ENCODE measurements at places on chromosomes 7 and 10.

- no peak for DNase-seq
These were observed 115.1 kb downstream of the PKD1L1 start for GRCh38 chr7:47833211-47833610.

DNA sequence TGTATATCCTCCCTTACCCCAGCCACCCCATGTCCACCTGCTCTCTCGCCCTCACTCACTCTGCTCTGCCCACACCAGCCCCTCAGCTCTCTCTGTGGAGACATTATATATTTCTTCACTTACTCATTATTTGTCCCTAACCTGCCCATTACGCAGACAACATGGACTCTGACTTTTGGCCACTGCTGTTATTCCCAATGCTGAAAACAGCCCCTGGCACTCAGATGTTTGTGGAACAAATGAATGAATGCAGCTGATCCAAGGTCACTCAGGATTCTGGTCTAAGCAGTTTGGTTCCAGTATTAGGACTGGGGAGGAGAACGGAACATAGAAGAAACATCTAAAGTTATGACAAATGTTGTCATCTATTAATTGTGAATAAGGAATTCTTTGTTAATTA lies 26.7 kb downstream of the GNA12 start:
- DNase-seq, result no peak

- no peak for DNase-seq
These were observed 15.9 kb downstream of the UBN2 start for GRCh38 chr7:139246905-139247304.

DNA sequence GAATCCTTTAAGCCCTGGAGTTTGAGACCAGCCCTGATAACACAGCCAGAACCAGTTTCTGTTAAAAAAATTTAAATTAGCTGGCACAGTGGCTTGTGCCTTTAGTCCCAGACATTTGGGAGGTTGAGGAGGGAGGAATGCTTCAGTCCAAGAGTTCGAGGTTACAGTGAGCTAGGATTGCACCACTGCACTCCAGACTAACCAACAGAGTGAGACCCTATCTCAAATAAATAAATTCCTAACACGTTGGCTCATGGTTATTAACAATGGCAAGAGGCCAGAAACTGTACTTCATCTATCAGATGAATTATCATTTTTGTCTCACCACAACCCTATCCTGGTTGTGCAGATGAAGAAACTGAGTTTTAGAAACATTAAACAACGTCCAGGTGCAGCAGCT lies 2.1 kb upstream of the PPIA start:
- no peak for DNase-seq

DNA sequence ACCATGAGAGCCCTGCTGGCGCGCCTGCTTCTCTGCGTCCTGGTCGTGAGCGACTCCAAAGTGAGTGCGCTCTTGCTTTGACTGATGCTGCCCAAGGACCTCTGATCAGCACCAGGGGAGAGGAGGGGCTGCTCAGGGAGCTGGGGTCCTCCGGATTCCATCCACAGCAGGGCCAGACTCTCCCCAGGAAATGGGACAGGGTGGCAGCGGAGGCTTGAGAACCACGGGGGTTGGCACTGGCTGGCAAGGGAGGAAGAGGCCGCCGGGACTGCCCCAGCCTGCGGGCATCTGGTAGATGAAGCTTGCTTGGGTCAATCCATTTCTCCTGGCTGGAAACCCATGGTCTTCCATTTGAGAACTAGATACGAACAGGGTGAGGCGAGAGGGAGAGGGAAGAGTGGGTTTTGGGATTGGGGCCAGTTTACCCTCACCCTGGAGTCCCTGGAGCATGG lies 647 bp downstream of the PLAU start:
- no peak for DNase-seq

DNA sequence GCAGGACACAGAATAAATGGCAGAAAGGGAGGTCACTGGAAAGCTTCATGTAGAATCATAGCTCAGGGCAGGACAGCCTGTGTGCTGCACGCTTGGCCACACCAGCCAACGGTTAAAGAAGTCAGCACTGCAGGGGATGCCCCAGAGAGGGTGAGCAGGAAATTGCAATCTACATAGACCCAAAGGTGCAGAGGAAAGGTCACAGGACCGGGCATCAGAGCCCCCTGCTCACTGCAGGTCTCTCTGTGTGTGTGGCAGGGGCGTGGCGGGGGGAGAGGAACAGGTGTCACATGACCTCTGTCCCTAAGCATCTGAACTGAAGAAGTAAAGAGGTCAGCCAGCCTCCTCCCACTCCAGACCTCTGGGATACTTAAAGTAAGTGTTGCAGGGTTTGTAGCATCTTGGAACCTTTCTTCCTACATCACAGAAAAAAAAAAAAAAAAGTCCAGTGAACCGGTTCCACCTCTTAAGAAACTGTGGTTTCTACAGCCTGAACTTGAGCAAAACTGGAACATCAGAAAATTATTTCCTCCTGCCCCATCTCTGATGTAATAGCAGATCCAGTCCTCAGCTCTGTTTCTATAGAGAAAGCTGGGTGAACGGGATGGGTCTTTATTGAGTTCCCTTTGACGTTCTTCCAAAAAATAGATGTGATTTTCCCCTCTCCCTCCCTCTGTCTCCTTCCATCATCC lies 64.3 kb downstream of the RGS10 start:
- no peak for DNase-seq

GRCh38 chr10:102416283-102416682 lies 2.3 kb downstream of the PSD start:
- no peak for DNase-seq

DNA sequence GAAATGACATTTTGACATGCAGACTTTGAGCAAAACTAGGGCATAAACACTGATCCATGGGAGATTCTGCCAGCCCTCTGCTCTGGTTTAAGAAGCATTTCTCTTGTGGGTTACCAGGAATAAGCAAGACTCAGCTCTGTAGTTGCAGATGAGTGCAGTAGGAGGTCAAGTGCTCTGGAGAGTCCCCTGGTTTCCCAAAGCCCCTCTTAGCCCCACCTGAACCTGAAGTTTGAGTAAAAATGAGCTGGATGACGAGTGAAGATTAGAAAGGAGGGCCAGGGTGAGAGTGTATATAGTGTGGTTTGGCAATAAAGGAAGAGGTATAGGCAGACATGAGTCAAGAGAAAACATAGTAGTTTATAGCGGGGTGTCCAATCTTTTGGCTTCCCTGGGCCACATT lies 220.3 kb downstream of the ARL4A start:
- DNase-seq, result no peak

- DNase-seq, result no peak
These were observed 13.7 kb upstream of the GPR141 start for GRCh38 chr7:37669818-37670217.

- DNase-seq, result no peak
These were observed 55.7 kb downstream of the GSDME start for GRCh38 chr7:24701261-24702235.

DNA sequence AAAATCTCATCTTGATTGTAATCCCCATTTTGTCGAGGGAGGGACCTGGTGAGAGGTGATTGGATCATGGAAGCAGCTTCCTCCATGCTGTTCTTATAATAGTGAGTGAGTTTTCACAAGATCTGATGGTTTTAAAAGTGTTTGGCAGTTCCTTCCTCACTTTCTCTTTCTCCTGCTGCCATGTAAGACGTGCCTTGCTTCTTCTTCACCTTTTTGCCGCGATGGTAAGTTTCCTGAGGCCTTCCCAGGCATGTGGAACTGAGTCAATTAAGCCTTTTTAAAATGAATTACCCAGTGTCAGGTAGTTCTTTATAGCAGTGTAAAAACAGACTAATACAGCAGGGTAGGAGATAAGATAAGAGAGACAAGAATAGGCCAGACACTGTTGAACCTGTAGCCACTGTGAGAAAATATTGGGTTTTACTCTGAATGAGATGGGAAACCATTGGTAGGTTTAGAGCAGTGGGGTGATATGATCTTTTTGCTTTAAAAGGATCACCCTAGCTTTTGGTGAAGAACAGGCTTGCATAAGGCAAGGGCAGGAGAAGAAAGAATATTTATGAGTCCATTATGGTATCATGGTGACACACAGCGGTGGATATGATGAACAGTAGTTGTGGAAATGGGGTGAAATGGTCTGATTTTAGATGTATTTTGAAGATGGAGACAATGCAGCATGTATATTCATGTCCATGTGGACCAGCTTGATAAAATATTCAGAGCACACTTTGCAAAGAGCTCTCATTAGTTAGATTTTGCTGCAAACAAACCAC lies 11.5 kb downstream of the OR6B1 start:
- no peak for DNase-seq

- DNase-seq, result no peak
These were observed 173.2 kb downstream of the BUB3 start for GRCh38 chr10:123327450-123327849.

DNA sequence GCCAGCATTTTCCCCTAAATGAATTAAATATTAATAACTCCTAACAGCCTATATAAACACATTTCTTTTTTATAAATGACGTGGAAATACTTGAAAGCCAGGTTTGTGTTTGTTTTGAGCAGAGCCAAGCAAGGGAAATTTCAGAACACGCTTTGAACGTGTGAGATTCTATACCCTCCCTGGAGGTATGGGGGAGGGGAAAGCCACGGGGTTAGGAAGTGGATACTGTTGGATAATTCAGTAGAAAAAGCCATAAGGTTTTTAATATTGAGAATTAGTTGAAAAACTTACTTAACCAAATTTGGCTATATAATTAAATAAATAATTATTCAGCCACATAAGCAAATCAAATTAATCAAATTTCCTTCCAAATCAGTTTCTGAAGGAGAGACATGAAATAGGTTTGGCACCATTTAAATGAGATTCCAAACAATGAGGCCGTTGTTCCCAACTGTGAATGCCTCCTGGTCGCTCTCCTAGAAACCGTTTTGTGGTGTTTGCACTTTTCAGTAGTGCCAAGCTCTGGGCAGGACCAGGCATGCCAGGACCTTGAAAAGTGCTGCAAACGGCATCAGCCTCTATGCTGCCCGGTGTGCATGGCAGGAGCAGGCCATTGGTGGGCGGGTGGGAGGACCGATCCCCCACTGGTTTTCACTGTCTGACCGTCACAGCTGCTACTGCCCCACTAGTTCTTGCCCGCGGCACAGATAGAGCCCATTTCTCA lies 88.1 kb downstream of the SEPTIN14 start:
- DNase-seq, result peak; percentile 33

- DNase-seq, result no peak
These were observed 80.0 kb upstream of the NPVF start for GRCh38 chr7:25308246-25308645.

- DNase-seq, result peak; percentile 56
These were observed 15.8 kb downstream of the TSPAN12 start for GRCh38 chr7:120842121-120842621.

DNA sequence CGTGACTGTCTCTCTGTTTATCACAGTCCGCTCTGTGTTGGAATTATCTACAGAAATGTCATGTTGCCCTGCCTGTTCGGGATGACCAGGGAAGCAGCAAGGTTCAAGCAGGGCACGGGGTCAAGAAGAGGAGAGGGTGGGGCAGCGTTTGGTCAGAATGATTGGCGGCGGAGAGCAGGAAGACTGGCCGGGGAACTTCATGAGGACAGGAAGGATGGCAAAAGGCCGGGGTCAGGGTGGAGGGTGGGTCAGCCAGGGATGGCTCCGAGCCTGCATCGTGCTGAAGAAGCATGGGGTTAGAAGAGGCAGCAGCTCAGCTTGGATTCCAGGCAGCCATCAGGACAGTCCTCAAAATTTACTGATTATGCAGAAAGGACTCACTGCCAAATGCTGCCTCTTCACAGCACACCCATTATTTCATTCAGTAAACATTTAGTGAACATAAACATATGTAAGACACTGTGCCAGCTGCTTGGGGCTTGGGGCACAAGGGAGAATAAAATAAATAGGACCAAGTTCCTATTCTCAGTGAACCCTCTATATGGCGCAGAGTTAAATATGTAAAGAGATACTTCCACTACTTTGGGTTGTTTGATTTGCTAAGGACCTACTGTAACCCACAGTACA lies 42.8 kb downstream of the WNT2 start:
- DNase-seq, result no peak

DNA sequence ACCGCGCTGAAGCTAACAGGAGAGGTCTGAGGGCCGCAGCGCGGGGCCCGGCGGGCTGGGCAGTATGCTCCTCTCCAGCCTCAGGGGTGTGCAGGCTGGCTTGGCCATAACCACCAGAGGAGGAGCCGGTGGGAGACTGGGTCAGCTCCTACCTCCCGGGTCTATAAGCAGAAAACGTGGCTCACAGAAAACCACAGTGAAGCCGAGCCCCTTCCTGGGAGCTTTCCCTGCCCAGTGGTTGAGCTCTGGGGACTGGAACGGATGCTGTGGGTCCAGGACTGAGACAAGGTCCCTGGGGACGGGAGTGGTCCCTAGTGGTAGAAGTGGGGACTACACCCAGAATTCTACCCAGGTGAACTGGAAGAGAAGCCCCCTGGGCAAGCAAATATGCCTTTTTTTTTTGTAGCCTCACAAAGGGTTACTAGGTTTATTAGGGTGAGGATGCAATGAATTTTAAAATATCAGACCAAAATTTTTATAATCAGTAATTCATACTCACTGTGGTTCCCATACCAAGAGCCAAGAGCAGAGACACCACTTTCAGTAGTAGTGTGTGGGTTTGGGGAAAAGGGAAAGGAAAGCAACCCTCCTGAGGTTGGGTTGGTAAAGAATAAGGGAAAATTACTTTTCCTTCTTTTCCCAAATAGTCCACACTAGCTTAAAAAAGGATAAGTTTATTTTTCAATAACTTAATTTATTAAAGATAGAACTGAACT lies 67.9 kb upstream of the PRKCQ start:
- DNase-seq, result no peak

- no peak for DNase-seq
These were observed 134.4 kb downstream of the ITGA8 start for GRCh38 chr10:15585303-15585715.

DNA sequence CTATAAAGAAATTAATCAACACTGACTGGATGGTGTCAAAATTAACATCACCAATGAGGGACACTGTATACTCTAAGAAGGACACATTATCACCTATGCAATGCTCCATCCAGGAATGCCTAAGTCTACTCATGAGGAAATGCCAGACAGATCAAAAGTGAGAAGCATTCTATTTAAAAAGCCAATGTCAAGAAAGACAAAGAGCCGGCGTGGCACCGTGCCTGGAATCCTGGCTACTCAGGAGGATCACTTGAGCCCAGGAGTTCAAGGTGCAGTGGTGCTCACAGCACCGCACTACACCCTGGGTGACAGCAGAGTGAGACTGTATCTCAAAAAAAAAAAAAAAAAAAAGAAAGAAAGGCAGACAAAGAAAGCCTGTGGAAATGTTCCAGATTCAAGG lies 45.5 kb upstream of the ANAPC16 start:
- no peak for DNase-seq

- DNase-seq, result no peak
These were observed 22.1 kb downstream of the ABLIM1 start for GRCh38 chr10:114635797-114636550.

GRCh38 chr10:7787150-7787856 lies 490 bp downstream of the KIN start:
- DNase-seq, result no peak

DNA sequence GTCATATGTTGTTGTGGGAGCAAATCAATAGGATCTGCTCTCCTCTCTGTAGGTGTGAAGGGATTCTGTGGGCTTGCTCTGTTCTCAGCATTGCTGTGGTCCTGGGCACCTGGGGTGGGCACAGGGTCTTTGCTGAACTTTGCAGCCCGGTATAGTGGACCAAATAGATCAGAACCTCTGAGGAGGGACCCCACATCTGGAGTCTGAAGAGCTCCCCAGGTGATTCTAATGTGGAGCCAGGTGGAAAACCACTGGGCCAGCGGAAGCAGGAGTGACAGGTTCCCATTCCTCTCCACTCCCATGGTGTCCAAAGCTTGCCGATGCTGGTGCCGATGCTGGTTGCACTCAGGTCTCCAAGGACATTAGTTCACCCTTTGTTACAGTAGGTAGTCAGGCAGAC lies 257.2 kb downstream of the GLRX3 start:
- DNase-seq, result no peak

- DNase-seq, result no peak
These were observed 4.8 kb upstream of the VIPR2 start for GRCh38 chr7:159149488-159149887.
